ENCODE measurements at places on chromosomes 11 and 22.

DNA sequence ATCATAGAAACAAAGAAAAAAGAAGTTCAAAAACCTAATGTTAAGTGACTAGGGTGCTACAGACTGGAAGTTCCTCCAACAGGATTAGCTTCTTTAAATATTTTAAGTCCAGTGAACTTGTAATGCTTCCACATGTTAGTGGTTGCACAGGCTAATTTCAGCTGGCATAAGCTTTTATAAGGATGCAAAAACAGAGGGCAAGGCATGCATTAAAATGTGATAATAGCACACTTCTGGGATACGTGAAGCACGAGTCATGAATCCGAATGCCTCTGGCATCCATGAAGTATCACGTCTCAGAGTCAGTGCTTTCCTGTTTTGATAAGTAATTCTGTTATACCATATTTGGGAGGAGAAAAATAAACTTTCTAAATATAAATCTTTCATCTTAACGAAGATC, 106.8 kb downstream of the DCDC1 start:
- DNase-seq = no peak

DNA sequence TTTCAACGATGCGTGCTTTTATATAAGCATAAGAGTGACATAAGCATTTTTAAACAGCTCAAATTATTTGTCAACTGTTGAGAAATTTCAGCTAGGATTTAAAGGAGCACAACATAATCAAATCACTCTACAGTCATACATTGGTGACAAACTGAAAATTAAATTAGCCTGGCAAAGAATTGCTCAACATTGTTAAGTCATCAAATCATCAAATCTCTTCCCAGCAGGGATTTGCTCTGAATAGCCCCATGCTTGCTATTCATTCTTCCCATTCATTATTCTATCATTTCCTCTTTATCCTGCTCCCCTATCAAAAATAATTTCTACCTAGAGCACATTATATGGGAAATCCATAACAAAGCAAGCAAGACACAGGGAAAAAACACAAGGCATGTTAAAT, 198.7 kb upstream of the LUZP2 start:
- DNase-seq = no peak

GRCh38 chr11:57777969-57778317, 16.3 kb downstream of the CTNND1 start:
- no peak for DNase-seq

DNA sequence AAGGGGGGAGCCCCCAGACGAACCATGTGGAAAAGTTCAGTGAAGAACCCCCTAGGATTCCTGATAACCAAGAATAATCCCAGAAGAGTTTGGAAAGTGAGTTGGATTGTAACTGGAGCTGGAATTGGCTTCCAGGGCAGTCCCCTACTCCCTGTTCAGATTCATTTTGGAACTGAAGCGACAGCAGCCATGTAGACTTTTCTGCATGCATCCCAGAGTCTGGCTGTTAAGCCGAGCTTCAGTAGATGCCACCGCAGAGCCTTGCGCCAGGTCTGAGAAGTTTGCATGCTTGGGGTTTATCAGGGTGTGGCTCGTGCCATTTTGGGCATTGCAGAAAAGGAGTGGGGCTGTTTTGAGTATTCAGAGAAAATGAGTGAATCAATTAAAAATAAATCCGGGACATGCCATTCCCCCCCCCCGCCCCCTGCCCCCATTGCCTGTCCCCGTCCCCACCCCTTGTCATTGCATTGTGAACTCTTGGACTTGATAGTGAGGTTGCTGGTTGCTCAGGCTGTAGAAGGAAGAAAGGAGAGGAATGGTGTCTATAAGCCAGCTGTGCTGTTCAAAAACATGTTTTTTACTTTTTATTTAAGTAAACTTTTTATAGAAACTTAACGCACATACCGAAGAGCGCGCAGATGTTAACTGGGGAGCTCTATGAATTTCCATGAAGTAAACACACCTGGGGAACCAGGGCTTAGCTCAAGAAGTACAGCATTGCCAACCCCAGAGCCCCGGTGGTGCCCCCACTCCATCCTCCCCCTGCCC, 71.2 kb downstream of the LDLRAD3 start:
- no peak for DNase-seq

DNA sequence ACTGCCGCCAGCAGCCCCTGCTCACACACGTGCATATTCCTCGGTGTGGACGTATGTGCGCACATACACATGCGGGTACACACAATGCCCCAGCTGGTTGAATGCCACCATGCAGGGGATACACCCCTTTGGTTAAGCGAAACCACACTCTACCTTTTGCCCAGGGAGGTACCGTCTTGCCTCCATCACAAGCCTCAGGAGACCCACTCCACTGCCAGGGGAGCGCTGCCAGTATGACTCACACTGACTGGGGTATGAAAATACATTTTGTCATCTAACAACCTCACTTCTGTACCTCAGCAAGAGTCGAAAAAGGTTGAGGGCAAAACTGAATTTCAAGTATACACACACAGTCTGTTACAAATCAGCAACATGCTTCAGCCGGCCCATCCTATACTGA, 39.4 kb downstream of the TMEM45B start:
- no peak for DNase-seq

DNA sequence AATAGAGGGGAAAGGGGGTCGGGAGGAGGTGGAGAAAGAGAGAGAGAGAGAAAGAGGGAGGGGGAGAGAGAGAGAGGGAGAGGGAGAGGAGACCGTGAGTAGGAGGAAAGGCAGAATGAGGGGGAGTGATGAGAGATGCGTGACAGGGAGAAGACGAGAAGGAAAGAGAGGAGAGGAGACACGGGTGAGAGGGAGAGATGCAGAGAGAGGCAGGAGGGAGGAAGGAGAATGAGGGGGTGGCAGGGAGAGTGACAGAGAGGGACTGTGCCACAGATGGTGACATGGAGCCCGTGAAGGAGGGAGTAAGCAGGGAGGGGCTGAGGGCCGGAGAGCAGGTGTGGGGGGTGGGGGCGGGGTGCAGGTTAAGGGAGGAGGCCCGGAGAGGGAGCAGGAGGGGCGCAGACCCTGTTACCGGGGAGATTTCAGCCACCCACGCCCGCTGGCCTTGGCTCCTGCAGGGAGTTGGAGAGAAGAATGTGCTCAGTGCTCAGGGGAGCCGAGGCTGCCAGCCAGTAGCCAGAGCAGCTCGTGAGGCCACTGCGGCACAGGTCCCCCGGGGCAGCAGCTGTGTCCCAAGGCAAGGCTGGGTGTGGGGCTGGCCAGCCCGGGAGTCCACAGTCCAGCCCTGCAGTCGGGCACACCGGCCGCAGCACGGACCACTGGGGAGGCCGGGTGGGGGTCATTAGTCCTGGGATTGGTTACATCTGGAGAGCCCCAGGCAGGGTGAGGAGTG, at the start of gene SSTR3:
Gene SSTR3 (minus strand): TSS at position 304 of the 733 bp plus-strand sequence. CDS start 4,674 bp downstream, outside the sequence.
- DNase-seq = no peak

GRCh38 chr11:115616971-115617370, 112.8 kb upstream of the CADM1 start:
- DNase-seq = no peak

GRCh38 chr22:49512487-49513165, 315.0 kb downstream of the BRD1 start:
- DNase-seq = no peak

DNA sequence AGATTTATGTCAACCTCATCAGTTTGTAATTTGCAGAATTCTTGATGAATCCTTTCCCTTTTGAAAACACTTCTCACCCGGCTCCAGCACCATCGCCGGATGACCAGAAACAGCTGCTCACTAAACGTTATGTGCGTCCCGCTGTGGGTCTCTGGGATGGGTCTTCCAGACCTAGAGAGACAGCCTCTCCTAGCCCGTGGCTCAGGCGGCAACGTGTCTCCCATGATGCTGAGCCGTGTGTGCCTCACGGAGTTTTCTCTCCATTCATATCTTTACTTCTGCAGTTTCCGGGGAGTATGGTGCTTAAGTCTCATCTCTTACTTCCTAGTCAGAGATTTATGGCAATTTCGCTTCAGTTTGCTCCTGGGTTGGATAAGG, 25.0 kb upstream of the ACR start:
- no peak for DNase-seq

DNA sequence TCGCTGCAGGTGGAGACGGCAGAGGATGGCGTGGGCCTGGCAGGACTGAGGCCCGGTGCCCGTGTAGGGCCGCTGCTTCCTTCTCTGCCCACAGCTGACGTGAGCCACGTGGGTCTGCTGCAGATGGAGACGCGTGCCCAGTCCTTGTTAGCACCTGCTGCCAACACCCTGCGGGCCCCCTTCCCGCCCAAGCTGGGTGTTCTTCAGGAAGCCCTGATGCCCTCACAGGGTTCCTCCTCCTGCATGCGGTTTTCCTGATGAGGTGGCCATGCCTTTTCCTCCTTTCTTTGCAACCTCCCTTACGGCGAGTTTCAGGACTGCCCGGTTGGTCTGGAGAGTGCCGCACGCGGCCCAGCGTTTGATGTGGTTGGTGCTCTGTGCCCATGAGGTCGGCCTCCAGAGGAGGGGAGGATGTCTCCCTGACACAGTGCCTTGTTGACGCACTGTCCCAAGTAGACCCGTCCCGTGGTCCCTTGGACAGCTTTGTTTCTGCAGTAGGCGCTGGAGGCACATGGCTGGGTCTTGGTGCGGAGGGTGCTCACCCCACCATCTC, 44.7 kb downstream of the AP2A2 start:
- peak; percentile 7 for DNase-seq

GRCh38 chr22:39832627-39833074, 60.9 kb downstream of the ENTHD1 start:
- no peak for DNase-seq

DNA sequence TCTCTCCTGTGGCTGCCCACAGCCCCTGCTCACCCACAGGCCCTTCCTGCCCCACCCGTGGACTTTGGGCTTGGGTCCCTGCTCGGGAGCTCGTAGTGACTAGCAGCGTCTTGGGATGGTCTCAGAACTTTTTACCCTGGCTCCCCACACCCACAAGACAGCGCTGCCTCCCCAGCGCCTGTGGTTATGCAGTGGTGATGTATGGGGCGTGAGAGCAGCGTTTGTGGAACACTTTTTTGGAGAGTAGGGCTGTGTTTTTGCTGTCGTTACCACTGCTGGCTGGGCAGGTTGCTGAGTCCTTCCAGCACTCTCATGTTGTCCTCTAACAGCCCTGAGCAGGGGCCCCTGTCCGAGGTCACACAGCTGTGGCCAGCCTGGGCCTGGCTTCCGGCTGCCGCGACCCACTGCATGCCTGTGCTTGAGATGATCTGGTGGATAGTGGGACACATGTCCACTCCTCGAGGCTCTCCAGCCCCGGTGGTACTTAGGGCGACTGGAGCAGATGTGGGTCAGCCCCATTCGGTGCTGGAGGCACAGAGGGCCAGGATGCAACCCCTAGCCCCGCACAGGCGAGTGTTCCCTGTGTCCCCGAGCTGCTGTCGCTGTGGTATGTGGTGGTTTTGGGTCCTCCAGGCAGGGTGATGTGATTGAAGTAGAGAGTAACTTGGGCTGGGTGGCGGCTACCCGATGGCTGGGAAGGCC, 7.1 kb upstream of the GRAMD4 start:
- peak; percentile 38 for DNase-seq

DNA sequence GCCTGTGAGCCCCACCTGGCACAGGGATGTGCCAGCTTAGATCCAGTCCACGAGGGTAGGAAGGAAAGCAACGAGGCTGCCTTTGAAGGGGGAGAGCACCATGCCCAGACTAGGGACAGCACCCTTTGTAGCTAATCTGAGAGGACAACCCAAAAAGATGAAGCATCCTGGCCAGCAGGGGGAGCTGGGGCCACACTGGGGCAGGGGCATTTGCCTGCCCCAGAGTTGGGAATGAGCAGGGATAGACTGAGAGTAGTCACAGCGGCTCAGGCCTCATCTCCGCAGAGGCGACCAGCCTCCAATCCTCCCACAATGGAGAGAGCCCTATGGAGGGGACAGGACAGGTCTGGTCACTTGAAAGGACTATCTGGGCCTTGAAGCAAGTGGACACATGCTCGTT, 16.4 kb downstream of the LMO1 start:
- peak; percentile 9 for DNase-seq

DNA sequence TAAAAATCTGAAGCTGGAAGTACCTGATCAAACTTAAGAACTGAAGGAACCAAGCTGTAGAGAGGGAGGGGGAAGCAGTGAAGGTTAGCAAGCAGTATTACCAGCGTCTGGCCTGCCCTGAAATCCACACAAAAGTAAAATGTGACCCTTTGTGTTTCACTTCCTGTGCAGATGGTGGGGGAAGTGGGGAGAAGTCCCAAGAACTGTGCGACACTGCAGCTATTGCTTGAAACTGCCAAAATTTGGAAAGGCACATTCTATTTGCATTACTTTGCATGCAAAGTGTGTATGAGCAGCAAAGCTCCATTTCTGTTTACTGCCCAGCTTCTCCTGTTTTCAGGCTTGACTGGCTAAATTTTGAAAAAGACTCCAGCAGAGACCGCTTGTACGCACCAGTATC, 72.1 kb upstream of the BMAL1 start:
- no peak for DNase-seq

DNA sequence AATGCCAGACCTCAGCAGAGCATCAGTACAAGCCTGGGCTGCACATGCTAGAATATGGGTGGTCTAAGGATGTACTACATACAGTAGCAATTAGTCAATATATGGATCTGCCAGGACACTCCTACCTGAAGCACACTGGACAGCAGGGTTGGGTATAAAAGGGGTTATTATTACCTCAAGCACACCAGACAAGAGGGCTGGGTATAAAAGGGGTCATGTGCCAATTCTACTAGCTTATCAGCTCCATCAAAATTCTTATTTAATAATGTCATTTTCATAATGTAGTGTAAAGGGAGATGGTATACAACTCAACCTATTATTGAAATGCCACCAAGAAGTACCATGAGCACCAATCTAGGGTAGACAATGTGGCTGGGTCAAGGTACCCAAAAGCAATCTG, 44.7 kb upstream of the PRODH start:
- DNase-seq = no peak

DNA sequence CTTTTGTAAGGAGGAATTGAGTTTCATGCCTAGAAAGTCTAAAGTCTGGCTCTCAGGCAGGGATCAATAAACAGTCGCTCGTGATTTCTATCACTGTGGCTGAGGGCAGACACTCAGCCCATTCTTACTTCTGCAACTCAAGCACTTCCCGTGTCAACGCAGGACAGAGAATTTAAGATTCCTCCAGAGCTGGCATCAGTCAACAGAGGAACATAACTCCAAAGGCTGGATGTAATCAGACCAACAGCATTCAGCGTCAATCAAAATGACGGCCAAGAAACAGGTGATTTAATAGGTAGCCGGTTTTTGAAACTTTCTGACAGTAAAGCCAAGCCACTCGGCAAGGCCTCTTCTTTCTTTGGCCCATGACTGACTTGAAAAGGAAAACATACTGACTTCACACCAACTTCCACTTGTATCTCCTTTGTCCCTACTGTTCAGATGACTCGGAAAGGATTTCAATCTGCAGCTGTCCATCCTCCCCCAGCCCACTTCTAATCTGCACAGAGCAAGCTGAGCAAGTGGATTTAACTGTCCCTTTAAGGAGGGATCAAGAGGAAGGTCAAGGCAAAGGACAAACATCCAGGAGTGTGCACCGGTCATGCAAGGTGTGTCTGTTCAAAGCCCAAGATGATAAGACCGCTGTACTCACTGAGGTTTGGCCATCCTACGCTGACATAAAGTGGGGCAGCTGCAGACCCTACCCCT, 9.5 kb downstream of the VPS37C start:
- no peak for DNase-seq

GRCh38 chr11:114232400-114233059, 63.7 kb upstream of the NNMT start:
- no peak for DNase-seq

Measured in CD4-positive, alpha-beta T cell treated with Interleukin-17A for 1 hour (primary cell).